ENCODE measurements at places on chromosomes 7 and 10. TPM values are rescaled to one million over a fixed set of nuclear protein-coding genes. Genes with fewer than 3 reads are reported as not detected.

NME8 gene
- total RNA-seq: not detected

MPP7 gene
- total RNA-seq: 18.7 TPM

- no peak for DNase-seq
- H3K4me3 ChIP-seq: no peak overlapping the region
- H3K27me3 ChIP-seq: no peaks in the 10 kb centered on the region
- no peaks in the 10 kb centered on the region for H3K36me3 ChIP-seq
These were observed 51.8 kb downstream of the CUX1 start for GRCh38 chr7:101869026-101869900.

GRCh38 chr7:109158246-109158645, 588.6 kb downstream of the DNAJB9 start:
- H3K36me3 ChIP-seq: no peaks in the 10 kb centered on the region
- H3K27me3 ChIP-seq: no peaks in the 10 kb centered on the region
- DNase-seq: no peak

DNA sequence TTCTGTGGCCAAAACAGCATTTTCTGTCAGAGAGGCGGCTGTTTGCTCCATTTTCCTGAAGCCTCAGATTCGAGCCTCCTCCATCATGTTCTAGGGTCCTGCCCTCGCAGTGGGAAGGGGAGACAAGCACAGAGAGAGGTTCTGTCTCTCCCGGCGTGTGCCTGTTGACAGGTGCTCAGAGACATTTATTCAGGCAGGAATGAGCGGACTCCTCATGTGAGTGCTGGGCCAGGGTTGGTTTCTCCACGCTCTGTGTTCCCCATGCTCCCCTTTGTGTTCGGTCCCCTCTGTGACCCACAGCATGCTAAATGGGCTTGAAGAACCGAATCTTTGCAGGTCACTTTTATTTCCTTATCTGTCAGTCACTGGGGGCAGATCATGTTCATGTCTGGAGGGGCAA, 374.6 kb downstream of the GLRX3 start:
- H3K4me3 ChIP-seq: no peak overlapping the region
- H3K27ac ChIP-seq: no peak overlapping the region
- no peak for DNase-seq
- no peaks in the 10 kb centered on the region for H3K27me3 ChIP-seq
- no peaks in the 10 kb centered on the region for H3K36me3 ChIP-seq

- no peak for DNase-seq
- H3K4me1 ChIP-seq: peaks cover 3% of the 10 kb centered on the region
- H3K4me3 ChIP-seq: no peak overlapping the region
These were observed 62.4 kb downstream of the THNSL1 start for GRCh38 chr10:25078658-25079431.

Data from activated CD4-positive, alpha-beta T cell treated with anti-CD3 and anti-CD28 coated beads, Interleukin-2, amount 10 ng/mL, durations not matched to agents 7 days and 5 days (primary cell).